Nasal cavity respiratory epithelium epithelial cell of viscerocranial mucosa (primary cell): ENCODE measurements at places on chromosomes 7 and 10. TPM values are rescaled to one million over a fixed set of nuclear protein-coding genes. Genes with fewer than 3 reads are reported as not detected.

TUBAL3 gene
- 0.34 and 0.36 TPM in 2 replicates for total RNA-seq

MRPS17 gene
- total RNA-seq = 33.7 and 69.0 TPM in 2 replicates

SPDYE11 gene
- total RNA-seq = not detected in 2 replicates

ZNF107 gene
- total RNA-seq = 0.34 and 3.1 TPM in 2 replicates

ARPC1A gene
- total RNA-seq = 141 and 239 TPM in 2 replicates

CRYGN gene
- total RNA-seq = 0.14 TPM in 1 of 2 replicates, not detected in the other

CD36 gene
- 1.0 and 117 TPM in 2 replicates for total RNA-seq

HILPDA gene
- total RNA-seq = 21.2 and 22.6 TPM in 2 replicates

PKD2L1 gene
- not detected in 2 replicates for total RNA-seq

CCL26 gene
- total RNA-seq = 0.14 and 0.34 TPM in 2 replicates

PGAM2 gene
- not detected in 2 replicates for total RNA-seq

NEUROD6 gene
- total RNA-seq = not detected in 2 replicates

SFRP4 gene
- not detected in 2 replicates for total RNA-seq

PLXDC2 gene
- total RNA-seq = 5.5 and 32.0 TPM in 2 replicates

NEUROG3 gene
- not detected in 2 replicates for total RNA-seq

CYP2E1 gene
- 0.93 and 1.7 TPM in 2 replicates for total RNA-seq

ABCB1 gene
- not detected in 2 replicates for total RNA-seq

NUDT13 gene
- total RNA-seq = 0.34 and 1.3 TPM in 2 replicates

CDHR3 gene
- total RNA-seq = 0.34 and 1.9 TPM in 2 replicates

OIT3 gene
- 0.14 TPM in 1 of 2 replicates, not detected in the other for total RNA-seq

PHYHIPL gene
- total RNA-seq = under 0.01 and 0.14 TPM in 2 replicates
